ENCODE measurements at places on chromosomes 12 and 14.

- H3K36me3 ChIP-seq: no peaks in the 10 kb centered on the region
- peaks cover 25% of the 10 kb centered on the region for H3K4me1 ChIP-seq
- no peak for DNase-seq
- no peak overlapping the region for H3K4me3 ChIP-seq
These were observed 4.5 kb downstream of the ABCB9 start for GRCh38 chr12:122961531-122962329.

GRCh38 chr14:104376202-104377140, 203.1 kb upstream of the C14orf180 start:
- no peaks in the 10 kb centered on the region for H3K36me3 ChIP-seq
- H3K4me3 ChIP-seq: no peak overlapping the region
- no peaks in the 10 kb centered on the region for H3K4me1 ChIP-seq
- no peak overlapping the region for H3K27ac ChIP-seq

GRCh38 chr14:99947695-99948094, 117.5 kb upstream of the EVL start:
- H3K4me3 ChIP-seq: no peak overlapping the region
- peaks cover 8% of the 10 kb centered on the region for H3K4me1 ChIP-seq
- no peaks in the 10 kb centered on the region for H3K36me3 ChIP-seq

- H3K27ac ChIP-seq: no peak overlapping the region
- H3K36me3 ChIP-seq: no peaks in the 10 kb centered on the region
- H3K27me3 ChIP-seq: no peaks in the 10 kb centered on the region
- DNase-seq: no peak
- H3K4me3 ChIP-seq: peak overlapping the region; percentile 33
- H3K4me1 ChIP-seq: no peaks in the 10 kb centered on the region
These were observed 604 bp downstream of the GLIPR1 start for GRCh38 chr12:75481013-75481705.

DNA sequence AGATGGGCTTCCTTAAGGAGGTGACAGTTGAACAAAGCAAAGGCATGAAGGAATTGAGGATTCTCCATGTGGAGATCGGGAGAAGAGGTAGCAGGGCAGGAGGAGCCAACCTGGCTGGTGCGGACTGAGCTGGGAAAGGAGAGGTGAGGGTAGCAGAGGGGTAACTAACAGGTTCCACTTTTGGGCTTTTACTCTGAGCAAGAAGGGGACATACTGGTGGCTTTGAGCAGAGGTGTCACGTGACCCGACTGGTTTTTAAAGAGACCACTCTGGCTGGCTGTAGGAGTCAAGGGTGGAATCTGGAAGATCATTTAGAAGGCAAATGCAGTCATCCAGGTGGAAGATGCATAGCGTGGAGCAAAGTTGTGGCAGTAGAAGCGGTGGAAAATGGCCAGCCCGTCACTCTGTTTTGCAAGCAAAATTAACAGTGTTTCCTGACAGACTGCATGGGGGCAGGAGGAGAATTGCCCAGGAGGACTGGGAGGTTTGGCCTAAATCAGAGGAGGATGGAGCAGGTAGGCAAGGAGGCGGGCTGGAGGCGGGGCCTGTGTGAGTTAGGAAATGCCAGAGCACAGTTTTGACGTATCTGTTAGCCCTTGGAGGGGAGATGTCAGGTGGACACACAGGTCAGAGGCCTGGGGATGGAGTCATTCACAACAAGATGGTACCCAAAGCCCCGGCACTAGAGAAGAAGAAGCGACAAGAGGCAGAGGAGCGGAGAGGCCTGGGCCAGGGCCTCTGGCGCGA, 156.3 kb upstream of the FKBP4 start:
- no peak for DNase-seq
- H3K36me3 ChIP-seq: no peaks in the 10 kb centered on the region
- no peak overlapping the region for H3K27ac ChIP-seq
- H3K4me1 ChIP-seq: no peaks in the 10 kb centered on the region
- H3K4me3 ChIP-seq: no peak overlapping the region

- H3K36me3 ChIP-seq: no peaks in the 10 kb centered on the region
- no peak overlapping the region for H3K4me3 ChIP-seq
- no peak overlapping the region for H3K27ac ChIP-seq
- DNase-seq: no peak
These were observed 723 bp upstream of the NFE2 start for GRCh38 chr12:54301428-54302048.

GRCh38 chr12:104740668-104741067, 217.4 kb downstream of the SLC41A2 start:
- H3K27me3 ChIP-seq: no peaks in the 10 kb centered on the region
- no peak overlapping the region for H3K27ac ChIP-seq
- H3K4me3 ChIP-seq: no peak overlapping the region
- H3K4me1 ChIP-seq: peaks cover 36% of the 10 kb centered on the region
- no peaks in the 10 kb centered on the region for H3K36me3 ChIP-seq
- DNase-seq: no peak

DNA sequence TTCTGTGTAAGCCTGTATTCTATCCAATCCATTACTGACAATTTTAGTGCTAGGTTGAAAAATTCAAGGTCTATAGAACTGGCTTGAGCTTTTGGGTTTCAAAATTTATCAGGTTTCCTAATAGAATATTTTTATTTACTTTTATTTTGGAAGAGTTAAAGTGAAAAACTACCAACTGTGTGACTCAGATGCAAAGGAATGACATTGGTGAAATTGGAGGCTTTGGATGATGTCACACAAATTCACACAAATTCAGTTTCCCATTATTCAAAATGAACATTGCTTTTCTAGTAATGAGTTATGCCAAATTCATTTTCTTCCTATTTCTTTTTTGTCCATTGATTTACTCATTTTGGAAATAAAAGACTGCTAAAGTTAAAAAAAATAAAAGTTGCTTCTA, 186.9 kb downstream of the ALX1 start:
- H3K27me3 ChIP-seq: no peaks in the 10 kb centered on the region
- H3K27ac ChIP-seq: peak overlapping the region; percentile 18
- no peak for DNase-seq
- peaks cover 48% of the 10 kb centered on the region for H3K4me1 ChIP-seq
- H3K4me3 ChIP-seq: no peak overlapping the region

DNA sequence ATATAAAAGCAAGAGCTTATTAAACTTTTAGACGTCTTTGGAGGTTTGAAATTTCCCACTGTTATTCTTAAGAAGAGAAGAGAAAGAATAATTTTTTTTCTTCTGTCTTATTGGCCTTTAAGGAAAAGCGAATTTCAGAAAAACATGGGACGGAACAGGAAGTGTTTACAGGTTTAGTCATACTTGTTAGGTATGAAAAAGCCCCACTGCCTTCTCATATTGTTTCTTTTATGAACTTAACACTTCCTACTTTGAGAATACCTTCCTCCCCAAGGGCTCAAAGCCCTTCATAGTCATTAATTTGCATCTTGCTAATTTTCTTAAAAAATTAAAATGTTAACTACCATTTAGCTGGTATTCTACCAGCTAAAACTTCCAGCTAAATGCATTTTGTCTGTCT, 82.0 kb downstream of the ETV6 start:
- H3K27me3 ChIP-seq: no peaks in the 10 kb centered on the region
- H3K4me3 ChIP-seq: no peak overlapping the region
- H3K36me3 ChIP-seq: no peaks in the 10 kb centered on the region

DNA sequence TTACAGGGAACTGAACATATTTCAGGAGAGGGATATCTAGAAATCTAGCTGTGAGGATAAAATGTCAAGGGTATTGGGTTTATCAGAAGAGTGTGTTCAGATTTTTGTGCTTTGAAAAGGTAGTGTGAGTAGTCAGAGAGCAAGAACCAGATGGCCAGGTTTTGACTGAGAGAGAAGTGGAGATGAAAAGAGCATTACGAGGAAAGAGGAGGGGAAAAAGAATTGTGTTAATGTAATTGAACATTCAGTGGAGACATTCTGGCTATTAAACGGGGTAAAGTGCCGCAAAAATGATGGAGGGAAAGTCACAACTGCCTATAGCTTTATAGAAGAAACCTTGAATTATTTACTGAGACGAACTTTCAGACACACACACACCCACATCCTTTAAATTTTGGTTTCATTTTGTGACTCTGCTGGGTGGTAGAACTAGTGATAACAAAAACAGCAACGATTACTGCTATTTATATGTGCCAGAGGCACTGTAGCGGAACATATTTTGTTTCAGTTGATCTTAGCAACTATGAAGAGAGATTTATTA, 213.6 kb downstream of the ERC1 start:
- no peak for DNase-seq
- no peaks in the 10 kb centered on the region for H3K4me1 ChIP-seq
- H3K27ac ChIP-seq: no peak overlapping the region
- no peaks in the 10 kb centered on the region for H3K36me3 ChIP-seq
- no peaks in the 10 kb centered on the region for H3K27me3 ChIP-seq
- no peak overlapping the region for H3K4me3 ChIP-seq

DNA sequence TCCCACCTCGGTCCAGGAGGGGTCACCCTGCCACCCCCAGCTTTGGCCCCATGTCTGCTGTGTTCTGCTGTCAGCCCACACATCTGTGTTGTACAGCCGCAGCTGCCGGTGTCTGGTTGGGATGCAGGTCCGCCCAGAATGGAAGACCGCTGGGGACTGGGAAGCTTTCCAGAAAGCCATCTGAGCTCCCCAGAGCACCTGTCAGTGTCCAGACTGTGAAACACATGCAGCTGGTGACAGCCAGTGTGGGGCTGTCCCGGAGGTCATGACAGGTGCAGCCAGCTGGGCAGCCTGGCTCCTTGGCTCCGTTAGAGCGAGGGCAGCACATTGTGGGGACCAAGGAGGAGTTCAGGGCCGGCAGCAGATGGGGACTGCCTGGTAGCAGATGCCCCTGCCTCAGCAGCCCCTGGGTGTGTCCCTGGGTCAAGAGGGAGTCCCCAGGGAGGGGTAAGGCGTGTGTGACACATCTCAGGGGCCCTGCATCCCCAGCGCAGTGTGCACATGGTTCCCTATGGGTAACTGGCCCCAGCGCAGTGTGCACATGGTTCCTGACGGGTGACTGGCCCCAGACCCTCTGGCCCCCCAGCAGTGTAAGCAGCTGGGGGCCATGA, 16.4 kb downstream of the CEP170B start:
- H3K36me3 ChIP-seq: no peaks in the 10 kb centered on the region
- peaks cover 4% of the 10 kb centered on the region for H3K27me3 ChIP-seq
- no peak overlapping the region for H3K4me3 ChIP-seq
- DNase-seq: peak; percentile 98
- peaks cover 35% of the 10 kb centered on the region for H3K4me1 ChIP-seq

GRCh38 chr12:80188576-80188975, 89.2 kb downstream of the OTOGL start:
- no peaks in the 10 kb centered on the region for H3K27me3 ChIP-seq
- no peak for DNase-seq
- no peaks in the 10 kb centered on the region for H3K36me3 ChIP-seq
- H3K4me3 ChIP-seq: no peak overlapping the region
- no peak overlapping the region for H3K27ac ChIP-seq

DNA sequence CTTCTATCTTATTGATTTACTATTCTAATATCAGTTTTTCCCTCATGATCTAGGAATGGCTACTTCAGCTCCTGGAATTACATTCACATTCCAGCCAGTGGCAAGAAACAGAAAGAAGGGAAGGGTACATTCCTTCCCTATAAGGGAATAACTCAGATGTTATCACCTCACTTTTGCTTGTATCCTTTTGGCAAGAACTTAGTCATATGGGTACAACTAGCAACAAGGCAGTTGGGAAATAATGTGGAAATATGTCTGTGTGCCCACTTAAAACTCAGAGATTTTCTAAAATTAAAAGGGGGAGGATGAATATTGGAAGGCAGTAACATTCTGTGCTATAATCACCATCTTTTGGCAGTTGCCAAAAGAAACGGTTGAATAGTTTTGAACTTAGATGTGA, 85.6 kb downstream of the MSRB3 start:
- no peaks in the 10 kb centered on the region for H3K4me1 ChIP-seq
- H3K27me3 ChIP-seq: no peaks in the 10 kb centered on the region
- no peak overlapping the region for H3K27ac ChIP-seq
- DNase-seq: no peak

DNA sequence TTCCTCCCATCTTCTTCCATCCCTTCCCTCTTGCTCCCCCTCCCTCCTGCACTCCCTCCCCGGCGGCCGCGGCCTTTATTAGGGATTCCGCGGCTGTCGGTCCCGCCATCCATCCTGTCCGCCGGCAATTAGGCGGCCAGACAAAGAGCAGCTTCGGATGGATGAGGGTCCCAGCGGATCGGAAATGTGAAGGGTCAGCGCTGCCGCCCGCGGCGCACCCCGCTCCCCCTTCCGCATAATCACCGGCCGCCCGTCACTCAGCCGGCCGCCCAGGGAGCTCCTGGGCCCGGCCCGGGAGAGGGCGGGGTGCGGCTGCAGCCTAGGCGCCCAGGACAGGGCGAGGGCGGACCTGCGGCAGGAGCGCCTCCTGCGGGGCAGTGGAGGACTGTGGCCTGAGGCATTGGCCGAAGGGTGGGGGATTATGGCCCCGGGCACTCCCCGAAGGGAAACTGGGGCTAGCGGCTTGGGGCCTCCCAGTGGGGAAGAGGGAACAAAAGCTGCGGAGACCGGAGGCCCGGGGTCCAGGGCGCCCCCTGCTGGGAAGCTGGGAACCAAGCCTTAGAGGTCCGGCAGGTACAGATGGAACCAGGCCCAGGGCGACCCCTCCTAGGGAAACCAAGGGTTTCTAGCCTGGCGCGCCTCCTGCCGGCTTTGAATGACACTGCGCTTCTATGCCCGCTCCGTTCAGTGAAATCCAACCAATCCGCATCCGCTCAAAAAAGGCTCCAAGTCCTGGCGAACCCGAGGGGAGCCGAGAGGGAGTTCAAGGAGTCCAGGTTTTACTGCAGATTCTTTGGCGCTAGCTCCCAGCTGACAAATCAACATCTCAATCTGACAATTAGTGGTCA, 4.4 kb upstream of the DNAJC22 start:
- DNase-seq: peak; percentile 60
- peaks cover 12% of the 10 kb centered on the region for H3K27me3 ChIP-seq
- no peak overlapping the region for H3K27ac ChIP-seq
- H3K36me3 ChIP-seq: no peaks in the 10 kb centered on the region

DNA sequence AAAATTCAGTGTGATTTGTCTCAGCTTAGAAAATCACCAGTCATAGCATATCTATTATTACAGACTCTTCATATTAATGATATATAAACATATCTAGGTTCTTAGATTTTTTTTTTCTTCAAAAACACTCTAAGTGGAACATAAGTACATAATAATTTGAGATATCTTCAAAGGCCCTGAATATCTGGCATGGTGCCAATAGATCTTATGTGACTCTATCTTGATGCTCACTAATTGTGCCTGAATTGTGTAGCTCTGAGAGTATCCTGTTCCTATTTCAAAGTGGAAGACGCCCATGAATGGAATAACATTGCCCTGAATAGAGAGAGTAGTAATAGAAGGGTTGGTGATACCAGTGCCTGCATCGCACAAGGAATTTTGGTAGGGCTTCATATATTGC, 1312.7 kb upstream of the USP15 start:
- H3K27ac ChIP-seq: no peak overlapping the region
- H3K27me3 ChIP-seq: no peaks in the 10 kb centered on the region
- no peaks in the 10 kb centered on the region for H3K4me1 ChIP-seq
- no peak for DNase-seq
